Stimulated activated CD8-positive, alpha-beta memory T cell treated with anti-CD3 and anti-CD28 coated beads, Interleukin-7, amount 100 ng/mL, for 24 hours (primary cell): ENCODE measurements at places on chromosomes 3 and 15.

DNA sequence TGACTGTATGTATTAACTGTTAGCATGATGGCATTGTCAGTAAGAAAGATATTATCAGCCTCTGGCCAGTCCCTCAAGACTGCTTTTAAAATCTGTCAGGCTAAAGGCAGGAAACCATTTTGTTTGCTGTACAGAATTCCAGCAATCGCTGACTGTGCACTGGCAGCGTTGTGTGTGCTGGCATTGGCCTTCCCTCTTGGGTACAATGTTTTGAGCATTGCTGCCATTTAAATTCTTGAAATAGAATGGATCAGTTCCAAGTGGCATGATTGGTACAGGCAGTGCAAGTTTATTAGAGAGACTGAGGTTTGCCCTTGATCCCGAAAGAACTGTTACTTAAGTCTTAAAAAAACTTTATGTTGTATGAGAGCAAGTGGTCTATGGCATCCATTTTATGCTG is 788.7 kb downstream of the OTOL1 start:
- no peak for DNase-seq

- DNase-seq: no peak
Observed at GRCh38 chr3:164375538-164375937, 702.8 kb downstream of the SI start.

- no peak for DNase-seq
Observed at GRCh38 chr3:31671976-31672375, 139.3 kb downstream of the STT3B start.

DNA sequence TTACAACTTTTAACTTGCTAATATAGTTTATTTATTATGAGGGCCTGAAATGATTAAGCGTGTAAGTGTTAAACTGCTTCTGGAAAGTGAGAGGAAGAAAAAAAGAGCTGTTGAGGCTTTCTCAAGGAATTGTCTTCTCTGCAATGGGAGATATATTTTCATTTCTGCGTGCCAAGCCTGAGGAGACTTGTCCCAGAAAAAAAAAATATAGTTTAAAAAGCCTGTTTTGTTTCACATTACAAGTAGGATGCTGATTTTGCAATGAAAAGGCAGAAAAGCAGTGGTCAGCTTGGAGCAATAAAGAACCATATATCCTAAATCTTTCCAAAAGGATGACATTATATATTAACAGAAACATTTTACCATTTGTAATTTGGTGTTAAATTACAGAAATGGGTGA is 115.5 kb downstream of the GMNC start:
- DNase-seq: no peak

- no peak for DNase-seq
Observed at GRCh38 chr3:64489361-64490044, 198.3 kb downstream of the ADAMTS9 start.

- DNase-seq: no peak
Observed at GRCh38 chr15:79299126-79299840, 11.6 kb upstream of the TMED3 start.

GRCh38 chr3:106067711-106068110 is 198.9 kb upstream of the CBLB start:
- no peak for DNase-seq

- no peak for DNase-seq
Observed at GRCh38 chr3:27616031-27616430, 106.1 kb downstream of the EOMES start.

- DNase-seq: no peak
Observed at GRCh38 chr3:52838561-52839267, 3.9 kb upstream of the MUSTN1 start.

- DNase-seq: no peak
Observed at GRCh38 chr3:16286161-16286560, 21.1 kb downstream of the OXNAD1 start.

DNA sequence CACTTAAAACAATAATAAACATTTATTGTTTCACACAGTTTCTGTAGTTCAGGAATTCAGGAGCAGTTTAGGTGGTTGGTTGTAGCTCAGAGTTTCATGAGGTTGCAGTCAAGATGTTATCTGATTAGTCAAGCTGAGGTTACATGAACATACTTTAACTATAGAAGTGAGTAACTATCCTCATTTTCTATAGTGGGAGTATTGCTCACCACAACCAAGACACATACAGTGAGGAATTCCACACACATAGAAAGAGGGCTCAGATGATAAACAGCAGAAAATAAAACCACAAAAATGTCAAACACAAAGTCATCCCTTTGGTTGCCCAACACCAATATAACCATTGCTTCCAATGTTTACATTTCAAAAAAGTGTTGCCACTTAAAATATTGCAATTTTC is 13.6 kb downstream of the SCN11A start:
- DNase-seq: no peak

DNA sequence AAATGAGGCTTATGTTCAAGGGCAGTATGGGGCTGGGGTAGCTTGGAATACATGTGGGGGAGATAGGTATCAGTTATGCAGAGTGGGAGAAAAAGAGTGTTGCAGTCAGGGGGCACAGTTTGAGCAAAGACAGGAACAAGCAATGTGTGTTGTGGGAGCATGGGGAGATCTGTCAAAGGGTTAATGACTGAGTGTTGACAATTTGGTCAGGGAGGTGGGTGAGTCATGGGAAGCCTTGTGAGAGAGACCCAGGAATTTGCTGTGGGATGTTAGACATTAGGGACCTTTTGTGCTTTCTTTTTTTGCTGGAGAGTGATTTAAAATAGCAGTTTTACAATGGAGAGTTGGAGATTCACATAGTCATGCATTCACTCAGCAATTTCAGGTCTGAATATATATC is 221.6 kb upstream of the NR2E3 start:
- DNase-seq: no peak

DNA sequence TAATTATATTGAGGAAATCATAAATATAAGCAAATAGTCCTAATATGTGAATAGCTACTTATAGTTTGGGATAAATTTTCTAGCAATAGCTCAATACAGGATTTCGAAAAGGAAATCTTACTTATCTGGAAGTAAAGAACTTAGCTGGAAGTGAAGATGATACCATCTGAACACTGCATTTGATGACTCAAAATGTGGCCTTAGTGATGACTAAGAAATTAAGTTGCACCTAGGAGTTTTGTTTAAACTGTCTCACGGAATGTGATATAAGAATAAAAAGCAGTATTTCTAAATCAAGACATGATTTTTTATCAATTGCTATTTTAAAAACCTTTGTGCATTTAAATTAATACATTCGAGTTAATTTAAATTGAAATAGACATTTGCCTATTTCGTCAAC is 91.2 kb downstream of the EOMES start:
- no peak for DNase-seq

GRCh38 chr3:194547042-194547441 is 60.2 kb upstream of the ATP13A3 start:
- DNase-seq: no peak

DNA sequence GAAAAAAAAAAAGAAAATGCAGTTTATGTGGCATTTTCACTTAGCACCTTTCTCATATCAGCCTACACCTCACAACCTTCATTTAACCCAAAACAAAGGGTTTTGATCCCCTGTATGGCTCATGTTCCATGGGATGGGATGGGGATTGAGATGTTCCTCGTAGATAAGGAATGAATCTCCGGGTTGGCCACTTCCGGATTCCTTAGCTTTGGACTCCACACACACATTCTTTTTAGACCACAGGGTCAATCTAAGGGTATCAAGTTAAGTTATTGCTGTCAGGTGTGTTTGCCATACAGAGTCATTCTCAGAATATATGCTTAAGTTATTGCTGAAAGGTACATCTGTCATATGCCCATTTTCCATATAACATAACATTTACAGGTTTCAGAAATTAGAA is 301.4 kb upstream of the TGFBR2 start:
- DNase-seq: no peak

DNA sequence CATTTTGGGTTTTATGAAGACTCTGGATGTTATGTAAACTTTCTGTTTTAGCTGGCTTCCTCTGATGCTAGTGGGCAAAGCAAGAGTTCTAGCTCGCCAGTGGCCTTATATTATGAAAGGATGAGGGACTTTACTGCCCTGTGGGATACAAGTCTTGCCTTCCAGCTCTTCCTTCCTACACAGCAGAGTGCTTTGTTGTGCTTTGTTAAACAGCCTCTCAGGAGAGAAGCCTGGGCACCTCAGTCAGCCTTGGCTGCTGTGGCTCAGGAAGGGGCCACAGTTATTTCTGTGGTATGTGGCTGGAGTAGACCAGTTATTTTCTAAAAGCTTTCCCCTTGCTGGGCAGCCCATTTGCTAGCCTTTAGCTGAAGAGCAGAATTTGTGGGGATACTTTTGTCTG is 69.5 kb upstream of the SUCLG2 start:
- no peak for DNase-seq

- no peak for DNase-seq
Observed at GRCh38 chr3:141402476-141403171, 34.3 kb downstream of the ZBTB38 start.

DNA sequence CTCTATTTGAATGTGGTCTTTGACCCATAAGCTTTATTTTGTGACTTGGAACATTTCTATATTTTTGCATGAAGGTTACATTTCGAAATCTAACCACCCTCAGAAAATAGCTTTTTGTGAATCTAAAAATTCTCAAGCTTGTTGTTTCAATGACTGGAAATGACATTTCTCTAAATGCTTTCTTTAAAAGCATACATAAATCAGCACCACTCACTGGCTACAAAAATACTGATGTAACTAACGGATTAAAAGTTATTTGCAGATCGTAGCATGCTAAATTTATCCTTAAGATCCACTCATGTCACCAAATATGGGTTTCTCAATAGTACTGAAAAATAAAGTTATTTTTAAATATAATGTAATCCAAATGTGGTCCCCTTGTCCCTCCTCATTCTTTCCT is 55.2 kb upstream of the ACAN start:
- DNase-seq: no peak

DNA sequence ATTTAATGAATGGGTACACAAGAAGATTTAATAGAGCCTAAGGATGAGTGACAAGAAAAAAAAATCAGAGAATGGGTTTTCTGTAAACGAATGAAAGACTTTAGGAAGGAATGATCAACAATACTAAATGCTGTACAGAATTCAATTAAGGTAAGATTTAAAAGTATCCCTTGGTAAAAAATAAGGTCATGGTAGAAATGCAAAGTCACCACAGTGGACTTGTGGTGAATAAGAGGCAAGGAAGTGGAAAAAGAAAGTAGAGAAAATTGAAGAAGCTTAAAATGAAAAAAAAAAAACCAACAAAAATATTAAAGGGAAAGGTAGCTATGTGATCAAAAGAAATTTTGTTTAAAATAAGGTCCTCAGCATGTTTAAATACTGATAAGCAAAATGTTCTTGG is 82.4 kb downstream of the PLSCR2 start:
- no peak for DNase-seq

- DNase-seq: no peak
Observed at GRCh38 chr3:38029400-38030125, at the start of gene PLCD1. PLCD1 (minus strand) TSS chr3:38029642; CDS start chr3:38029539, 103 bp downstream.

DNA sequence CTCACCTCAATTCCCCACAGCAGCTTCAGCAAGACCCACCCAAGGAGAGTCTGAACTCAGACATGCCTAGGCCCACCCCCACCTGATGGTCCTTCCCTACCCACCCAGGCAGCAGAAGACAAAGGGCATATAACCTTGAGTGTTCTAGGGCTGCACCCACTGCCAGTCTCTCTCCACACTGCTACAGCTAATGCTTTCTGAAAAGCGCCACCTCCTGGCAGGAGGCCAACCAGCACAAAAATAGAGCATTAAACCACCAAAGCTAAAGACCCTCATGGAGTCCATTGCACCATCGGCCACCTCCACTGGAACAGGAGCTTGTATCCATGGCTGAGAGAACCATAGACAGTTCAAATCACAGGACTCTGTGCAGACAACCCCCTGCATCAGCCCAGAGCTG is 11.3 kb upstream of the RPL39L start:
- peak; percentile 41 for DNase-seq

DNA sequence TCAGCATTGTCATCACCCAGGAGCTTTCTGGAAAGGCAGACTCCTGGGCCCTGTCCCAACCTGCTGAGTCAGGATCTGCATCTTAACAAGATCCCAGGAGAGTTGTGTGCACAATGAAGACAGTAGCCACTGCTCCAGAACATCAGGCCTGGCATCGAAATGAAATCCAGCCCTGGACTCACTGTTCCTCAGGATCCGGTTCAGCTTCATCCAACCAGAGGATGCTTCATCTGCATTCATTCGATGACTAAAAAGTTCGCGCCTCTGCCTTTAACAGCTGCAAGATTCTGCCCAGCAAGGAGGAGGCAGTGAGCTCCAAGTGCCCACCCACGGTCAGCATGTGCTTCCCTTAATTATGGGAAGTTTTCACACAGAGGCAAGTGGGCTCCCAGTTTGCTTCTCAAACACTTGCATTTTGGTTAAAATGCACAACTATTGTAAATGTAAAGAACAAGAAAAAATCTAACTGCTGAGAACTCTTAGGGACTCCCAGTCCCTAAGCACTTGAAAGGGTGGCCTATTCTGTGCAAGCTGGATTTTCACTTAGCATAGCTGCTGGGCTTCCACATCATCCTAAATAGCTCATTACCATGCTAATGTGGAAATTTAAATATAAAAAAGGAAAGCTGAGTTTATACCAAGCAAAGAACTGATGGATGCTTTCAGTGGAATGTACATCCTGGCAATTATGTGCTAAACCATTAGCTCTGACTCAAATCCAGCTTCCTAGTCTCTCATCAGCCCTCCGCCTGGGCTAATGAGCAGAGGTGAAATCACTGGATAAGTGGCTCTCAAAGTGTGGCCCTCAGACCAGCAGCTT is 25.5 kb upstream of the ESYT3 start:
- DNase-seq: no peak

DNA sequence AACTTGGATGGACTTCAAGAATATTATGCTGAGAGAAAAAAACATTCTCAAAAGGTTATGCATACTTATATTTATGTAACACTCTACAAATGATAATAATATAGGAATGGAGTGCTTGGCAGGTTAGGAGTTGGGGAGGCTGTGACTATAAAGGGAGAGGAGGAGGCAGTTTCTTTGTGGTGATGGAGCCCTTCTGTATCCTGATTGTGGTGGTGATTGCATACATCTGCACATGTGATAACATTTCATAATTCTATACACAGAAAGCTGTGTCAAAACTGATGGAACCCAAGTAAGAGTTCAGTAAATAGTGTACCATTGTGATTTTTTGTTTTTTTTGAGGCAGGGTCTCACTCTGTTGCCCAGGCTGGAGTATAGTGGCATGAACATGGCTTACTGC is 31.7 kb upstream of the FAM3D start:
- no peak for DNase-seq

DNA sequence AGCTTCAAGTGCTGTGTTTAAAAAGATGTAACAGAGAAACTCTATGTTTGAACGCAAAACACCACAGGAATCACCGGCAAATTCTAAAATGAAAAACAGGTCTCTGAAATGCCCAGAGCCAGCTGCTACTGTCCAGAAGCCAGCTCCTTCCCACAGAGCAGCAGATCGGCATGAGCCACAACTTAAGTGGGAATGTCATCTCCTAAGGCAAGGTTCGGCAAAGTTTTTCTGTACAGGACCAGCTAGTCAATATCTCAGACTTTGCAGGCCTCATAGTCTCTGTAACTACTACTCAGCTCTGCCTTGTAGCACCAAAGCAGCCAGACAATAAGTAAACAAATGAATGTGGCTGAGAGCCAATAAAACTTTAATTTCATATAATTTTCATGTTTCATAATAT is 4.9 kb downstream of the PLOD2 start:
- no peak for DNase-seq

GRCh38 chr3:134709561-134710312 is 58.9 kb upstream of the KY start:
- no peak for DNase-seq
